HL-60 (cell line): ENCODE measurements at places on chromosomes 6 and 20.

DNA sequence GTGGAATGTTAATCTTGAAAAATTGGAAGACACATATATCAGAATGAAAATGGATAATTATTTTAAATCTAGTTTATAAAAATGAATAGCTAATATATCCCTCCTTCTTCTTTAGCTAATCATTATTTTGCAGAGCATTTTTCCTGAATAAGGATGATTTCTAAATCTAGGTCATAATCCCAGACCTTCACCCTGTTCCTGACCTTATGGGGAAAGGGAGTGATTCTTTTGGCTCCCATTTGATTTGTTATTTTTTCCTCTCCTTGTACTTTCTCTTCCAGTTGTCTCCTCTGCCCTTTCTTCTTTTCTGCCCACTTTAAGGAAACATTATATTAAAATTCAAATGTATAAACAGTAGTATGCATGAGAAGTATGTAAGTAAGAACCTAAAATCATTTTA is 190.1 kb downstream of the MTFR2 start:
- DNase-seq = no peak

GRCh38 chr20:39766333-39766732 is 804.2 kb downstream of the DHX35 start:
- no peak for DNase-seq

GRCh38 chr6:161415302-161415855 is 141.5 kb upstream of the AGPAT4 start:
- DNase-seq = no peak

DNA sequence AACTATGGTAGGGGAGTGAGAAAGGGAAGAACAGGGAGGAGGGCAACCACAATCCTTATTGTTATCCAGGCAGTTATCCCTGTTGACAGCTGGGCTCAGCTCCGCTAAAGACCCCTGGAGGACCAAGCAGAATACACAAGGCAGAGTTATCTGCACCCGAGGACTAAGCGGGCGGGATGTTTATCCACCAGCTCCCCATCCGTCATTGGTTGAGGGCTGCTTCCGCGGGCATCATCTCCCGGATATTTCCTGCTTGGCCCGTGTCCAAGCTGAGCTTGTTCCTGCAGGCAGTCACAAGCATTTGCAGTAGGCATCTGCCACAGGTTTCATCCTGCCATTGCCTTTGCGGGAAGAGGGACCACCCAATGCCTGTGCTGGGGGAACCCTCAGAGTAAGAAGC is 102.1 kb downstream of the DLGAP4 start:
- no peak for DNase-seq

DNA sequence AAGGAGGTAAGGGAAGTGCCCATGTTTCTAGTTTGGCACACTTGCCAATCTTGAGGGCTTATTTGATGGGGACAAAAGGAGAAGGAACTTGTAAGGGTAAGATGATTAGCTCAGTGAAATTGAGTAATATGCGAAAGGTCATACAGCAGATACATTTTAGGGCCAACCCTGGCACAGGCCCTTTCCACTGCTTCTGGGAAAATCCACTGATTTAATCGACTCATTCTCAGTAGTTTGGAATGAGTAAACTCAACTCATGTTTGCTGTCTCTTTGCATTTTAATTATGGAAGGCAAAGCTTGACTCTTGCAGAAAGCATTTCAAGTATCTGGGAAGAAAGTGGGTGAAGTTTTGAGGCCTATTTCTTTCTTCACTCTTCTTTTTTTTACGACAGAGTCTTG is 20.0 kb downstream of the PHF20 start:
- DNase-seq = peak; percentile 82

- DNase-seq = no peak
Measured at GRCh38 chr6:63299667-63300066, 20.1 kb downstream of the LGSN start.
